ENCODE measurements at places on chromosomes 13 and 19.

GRCh38 chr19:38647368-38647965, at the start of gene ACTN4:
ACTN4 (plus strand) TSS chr19:38647649; CDS start chr19:38647746, 97 bp downstream.
- DNase-seq, result peak; percentile 100

DNA sequence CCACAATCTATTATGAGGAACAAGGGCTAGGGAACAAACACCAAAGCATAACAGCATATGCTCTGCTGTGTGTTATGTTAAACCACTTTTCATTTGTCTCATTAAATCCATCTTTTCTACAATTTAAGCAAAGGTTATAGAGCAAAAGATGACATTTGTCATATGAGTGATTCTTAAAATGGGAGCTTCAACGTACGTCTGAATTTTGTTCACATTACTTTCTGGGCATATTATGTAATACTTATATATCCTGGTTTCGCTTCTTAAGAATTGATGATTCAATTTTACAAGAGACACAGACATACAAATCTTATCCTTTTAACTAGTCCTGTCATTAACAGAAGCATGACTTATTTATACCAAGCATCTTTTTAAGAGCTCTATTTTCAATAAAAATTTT, 3.3 kb upstream of the TPP2 start:
- no peak for DNase-seq

GRCh38 chr19:3479177-3479833, 1.0 kb downstream of the SMIM24 start:
- peak; percentile 48 for DNase-seq

DNA sequence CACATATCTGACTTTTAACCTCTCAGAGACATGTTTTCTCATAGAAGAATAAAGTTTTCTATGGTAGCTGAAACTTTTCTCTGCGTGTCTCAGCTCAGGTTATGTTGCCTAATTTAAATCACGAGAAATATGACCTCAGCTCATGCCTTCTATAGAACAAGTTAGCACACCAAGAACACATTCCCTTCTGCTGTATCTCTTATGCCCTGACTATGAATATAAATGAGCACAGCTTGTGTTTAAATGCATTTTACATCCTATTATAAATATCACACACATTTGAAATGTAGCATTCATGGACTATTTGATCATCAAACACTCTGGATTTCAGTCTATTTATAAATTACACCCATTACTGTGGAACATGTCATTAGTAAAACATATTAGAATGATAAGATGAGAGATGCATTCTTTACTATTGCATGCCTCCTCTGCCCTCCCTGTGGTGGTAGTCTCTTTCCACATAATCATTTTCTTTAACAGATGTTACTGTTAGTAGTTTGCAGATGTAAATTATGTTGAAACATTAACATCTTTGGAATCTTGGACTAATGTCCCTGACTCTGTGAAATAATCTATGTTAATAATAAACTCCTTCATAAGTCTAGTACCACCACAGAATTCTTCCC, 2044.9 kb upstream of the PCDH20 start:
- no peak for DNase-seq

GRCh38 chr19:13784731-13785452, 10.4 kb upstream of the ZSWIM4 start:
- DNase-seq, result peak; percentile 81

GRCh38 chr13:49653478-49653877, 25.2 kb downstream of the ARL11 start:
- DNase-seq, result no peak

DNA sequence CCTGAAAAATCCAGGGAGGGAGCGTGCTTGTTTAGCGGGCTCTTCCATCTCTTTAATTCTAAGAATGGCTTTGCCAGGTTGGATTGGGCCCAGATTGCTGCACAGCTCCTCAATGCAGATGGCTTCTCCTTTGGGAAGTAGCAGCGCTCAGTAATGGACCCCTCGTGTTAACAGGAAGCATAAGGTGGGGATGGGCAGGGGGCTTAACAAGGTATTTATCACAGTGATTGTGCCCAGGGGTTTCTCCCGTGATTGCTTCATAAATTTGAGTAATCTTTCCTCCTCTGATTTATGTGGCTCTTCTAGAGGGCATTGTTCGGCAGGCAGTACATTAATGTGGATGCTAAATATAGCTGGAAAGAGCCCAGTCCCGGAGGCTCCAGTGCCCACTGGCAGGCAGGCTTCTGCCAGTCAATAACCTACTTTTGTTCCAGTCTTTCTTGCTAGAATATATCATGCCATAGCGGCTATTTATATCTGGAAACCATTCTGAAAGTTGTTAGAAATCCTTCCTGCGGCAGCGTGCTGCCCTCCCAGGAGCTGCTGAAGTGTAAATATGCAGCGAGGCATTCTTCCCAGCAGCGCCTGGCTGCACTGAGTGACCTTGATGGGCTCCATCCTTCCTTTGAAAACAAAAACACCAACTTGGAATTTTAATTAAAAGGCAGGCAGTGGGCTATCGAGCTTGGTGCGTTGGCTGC, 65.0 kb downstream of the FGF9 start:
- DNase-seq, result no peak

GRCh38 chr13:40272776-40273139, 393.7 kb downstream of the FOXO1 start:
- DNase-seq, result no peak

DNA sequence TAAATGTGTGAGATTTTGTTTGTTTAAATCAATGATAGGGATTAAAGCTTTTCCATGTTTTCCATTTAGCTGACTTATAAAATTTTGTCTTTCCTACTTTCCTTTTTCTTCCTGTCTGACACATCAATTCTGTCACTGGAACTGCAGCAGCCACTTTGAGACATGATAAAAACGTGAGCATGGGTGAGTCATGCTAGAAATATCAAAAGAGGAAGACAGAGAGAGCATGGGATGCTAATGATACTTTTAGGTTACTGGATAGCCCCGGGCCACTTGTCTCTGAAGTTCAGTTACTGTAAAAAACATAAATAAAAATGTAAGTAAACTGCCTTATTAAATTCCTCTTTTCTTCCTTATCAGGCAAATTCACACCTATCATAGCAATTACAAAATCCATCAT, 1332.0 kb upstream of the PCDH20 start:
- no peak for DNase-seq

- DNase-seq, result no peak
Observed at GRCh38 chr19:19530423-19530804, 1.7 kb downstream of the YJEFN3 start.

DNA sequence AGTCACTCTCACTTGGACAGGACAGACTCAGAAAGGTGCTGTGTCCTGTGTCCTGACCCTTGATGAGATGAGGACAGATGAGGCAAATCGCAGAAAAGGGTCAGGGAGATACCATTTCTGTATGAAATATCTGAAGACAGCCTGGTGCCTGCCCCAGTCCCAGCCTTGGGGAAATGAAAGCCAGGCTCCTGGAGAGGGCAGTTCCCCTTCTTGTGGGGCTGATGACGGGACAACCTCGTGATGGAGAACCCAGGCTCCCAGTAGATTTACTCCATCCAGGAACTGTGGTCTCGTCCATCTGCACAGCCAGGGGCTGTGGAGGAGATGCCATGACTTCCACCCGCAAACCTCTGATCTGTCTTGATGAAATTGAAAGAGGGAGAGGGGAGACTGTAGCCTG, 13.8 kb downstream of the LILRB1 start:
- DNase-seq, result no peak

GRCh38 chr19:13978351-13979243, 26.3 kb downstream of the DCAF15 start:
- peak; percentile 58 for DNase-seq

- no peak for DNase-seq
Observed at GRCh38 chr13:83714236-83714635, 168.0 kb downstream of the SLITRK1 start.

- DNase-seq, result no peak
Observed at GRCh38 chr13:96403241-96403640, 313.3 kb downstream of the HS6ST3 start.

- DNase-seq, result no peak
Observed at GRCh38 chr19:11050323-11051114, 38.7 kb upstream of the LDLR start.

- peak; percentile 49 for DNase-seq
Observed at GRCh38 chr13:25286308-25286968, 850 bp downstream of the MTMR6 start.

GRCh38 chr13:40341096-40341471, 325.4 kb downstream of the FOXO1 start:
- DNase-seq, result no peak

GRCh38 chr13:113078902-113079780, 26.4 kb upstream of the F7 start:
- DNase-seq, result no peak

GRCh38 chr19:52941941-52942385, 18.7 kb upstream of the ZNF888 start:
- peak; percentile 21 for DNase-seq

- DNase-seq, result peak; percentile 17
Observed at GRCh38 chr13:25276748-25277147, 10.5 kb downstream of the MTMR6 start.

GRCh38 chr19:40466219-40466984, 399 bp upstream of the SPTBN4 start:
- peak; percentile 78 for DNase-seq

DNA sequence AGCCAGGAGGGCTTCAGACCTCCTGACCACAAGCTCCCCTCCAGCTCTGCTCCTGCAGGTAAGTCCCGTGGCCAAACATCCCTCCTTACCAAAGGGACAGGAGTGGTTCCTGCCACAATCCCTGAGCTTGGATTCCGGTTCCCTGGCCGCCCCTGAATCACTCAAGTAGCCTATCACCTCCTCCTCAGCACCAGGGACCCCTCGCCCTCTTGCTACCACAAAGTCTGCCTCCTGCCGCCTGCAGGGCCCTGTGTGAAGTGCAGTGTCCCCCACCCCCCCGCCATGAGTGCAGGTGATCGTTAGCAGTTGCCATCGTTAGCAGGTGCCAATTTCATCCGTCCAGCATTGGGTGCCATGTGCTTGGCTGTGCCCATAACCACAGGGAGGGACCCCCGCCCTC, 40.8 kb upstream of the RANBP3 start:
- DNase-seq, result peak; percentile 25

- DNase-seq, result no peak
Observed at GRCh38 chr13:95411428-95412040, 110.3 kb upstream of the ABCC4 start.

DNA sequence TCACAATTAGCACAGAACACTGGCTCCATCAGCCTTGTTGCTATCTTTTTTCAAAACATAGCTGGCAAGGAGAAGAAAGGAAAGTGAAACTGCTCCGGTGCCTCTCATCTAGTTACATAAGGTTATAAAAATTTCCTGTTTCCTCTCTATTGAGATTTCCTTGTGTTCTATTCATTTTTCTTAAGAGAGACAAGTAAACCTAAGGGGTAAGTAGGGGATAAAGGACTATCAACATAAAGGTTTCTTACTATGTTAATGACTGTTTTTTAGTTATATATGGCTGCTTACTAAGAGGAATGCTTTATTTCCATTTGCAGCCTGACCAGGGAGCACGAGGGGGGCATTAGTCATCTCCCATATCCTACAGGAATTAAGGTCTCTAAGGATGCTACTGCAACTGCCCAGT, 73.2 kb upstream of the MLNR start:
- no peak for DNase-seq

DNA sequence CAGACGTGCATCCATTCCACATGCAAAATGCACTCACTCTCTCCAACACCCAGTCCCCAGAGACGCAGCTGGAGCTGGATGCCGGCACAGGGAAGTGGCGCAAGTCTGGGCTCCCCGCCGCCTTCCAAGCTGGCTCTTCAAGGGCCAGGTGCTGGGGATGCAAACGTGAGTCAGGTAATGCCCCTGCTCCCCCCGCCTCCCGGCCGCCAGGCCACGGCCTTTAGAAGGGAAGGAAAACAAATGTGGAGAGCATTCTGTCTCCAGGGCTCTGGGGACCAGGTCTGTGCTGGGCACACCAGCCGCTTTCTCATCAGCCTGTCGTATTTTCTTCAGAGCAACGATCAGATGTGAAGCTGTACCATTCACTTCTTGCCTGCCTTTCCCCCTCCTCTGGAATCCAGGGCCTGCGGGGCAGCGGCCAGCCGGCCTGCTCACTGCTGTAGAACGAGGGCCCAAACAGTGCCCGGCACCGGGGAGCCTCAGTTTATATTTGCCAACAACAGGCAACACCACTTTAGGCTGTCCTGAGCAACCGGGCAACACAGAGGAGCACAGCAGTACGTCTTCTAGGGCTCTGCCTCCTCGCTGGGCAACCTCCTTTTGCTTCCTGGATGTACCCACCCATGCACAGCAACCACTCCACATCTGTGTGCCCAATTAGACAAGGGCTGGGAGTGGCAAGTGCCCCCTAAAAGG, 3.8 kb downstream of the RAB20 start:
- DNase-seq, result no peak

DNA sequence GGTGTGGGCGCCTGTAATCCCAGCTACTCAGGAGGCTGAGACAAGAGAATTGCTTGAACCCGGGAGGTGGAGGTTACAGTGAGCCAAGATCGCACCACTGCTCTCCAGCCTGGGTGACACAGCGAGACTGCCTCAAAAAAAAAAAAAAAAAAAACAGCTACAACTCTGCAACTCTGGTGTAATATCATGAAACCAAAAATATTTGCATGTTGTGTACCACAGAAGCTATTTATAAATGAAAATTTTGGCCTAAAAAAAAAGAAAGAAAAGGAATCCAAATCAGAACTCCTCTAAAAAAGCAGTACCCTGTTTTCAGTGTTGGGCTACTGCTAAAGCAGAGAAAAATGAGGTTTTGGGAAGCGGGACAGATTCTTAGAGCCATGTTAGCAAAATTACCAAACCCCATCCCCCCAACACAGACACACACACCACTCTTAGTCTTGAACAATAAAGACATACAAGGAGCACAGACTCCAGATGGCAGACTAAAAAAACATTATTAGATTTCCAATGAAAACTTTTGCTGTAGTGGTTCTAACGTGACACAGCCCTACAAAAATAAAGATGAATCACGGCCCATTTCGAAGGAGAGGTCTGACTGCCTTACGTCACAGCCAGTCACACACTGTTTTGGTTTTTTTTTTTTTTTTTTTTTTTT, 51.5 kb downstream of the INSR start:
- no peak for DNase-seq

GRCh38 chr13:114298866-114299265, 15.4 kb upstream of the CHAMP1 start:
- no peak for DNase-seq

GRCh38 chr13:42354241-42355091, 82.5 kb downstream of the AKAP11 start:
- DNase-seq, result peak; percentile 71
